ENCODE measurements at places on chromosomes 4 and X.

DNA sequence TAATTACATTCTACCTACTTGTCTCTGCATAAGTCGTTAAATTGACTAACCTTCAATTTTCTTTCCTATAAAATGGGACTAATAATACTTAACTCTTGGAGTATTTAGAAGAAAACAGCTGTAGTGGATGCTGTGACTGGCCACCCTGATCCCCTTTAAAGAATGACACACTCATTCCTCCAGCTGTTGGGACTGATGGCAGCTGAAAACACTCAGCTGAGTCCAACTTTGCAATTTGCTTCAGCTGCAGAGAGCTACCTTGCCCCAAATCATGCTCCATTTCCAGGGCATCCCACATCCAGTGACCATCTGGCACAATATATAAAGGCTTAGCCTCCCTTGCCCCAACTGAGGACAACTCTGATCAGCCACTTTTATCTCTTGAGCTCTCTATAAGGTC, 89.1 kb downstream of the MID1IP1 start:
- no peak overlapping the region for H3K4me3 ChIP-seq
- no peaks in the 10 kb centered on the region for H3K27me3 ChIP-seq
- peaks cover 1% of the 10 kb centered on the region for H3K36me3 ChIP-seq

- H3K36me3 ChIP-seq: no peaks in the 10 kb centered on the region
- H3K27ac ChIP-seq: no peak overlapping the region
- H3K4me3 ChIP-seq: no peak overlapping the region
- DNase-seq: no peak
- no peaks in the 10 kb centered on the region for H3K27me3 ChIP-seq
Observed at GRCh38 chr4:137674066-137674465, 141.8 kb upstream of the PCDH18 start.

GRCh38 chr4:48410812-48411211, 69.5 kb downstream of the SLAIN2 start:
- H3K36me3 ChIP-seq: peaks cover 6% of the 10 kb centered on the region
- no peak overlapping the region for H3K4me3 ChIP-seq
- H3K27me3 ChIP-seq: no peaks in the 10 kb centered on the region
- peak overlapping the region; percentile 9 for H3K27ac ChIP-seq
- DNase-seq: no peak

DNA sequence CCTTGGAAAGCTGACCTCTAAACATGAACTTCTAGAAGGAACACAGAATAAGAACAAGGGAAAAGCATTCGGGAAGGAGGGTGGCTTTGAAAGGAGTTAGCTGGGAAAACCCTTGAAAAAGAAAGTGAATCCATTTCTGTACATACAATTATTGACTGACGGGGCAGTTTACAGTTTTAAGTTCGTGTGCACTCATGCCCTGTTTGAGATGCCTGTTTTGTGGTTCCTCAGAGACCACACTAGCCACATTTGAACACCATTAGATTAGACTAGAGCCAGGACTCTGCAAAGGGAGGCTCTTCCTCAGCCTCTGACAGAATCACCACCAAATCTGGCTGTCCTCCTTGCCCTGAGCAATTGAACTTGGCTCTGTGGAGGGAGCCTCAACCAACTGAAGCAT, 158.3 kb downstream of the PALLD start:
- no peak overlapping the region for H3K4me3 ChIP-seq
- H3K4me1 ChIP-seq: peaks cover 7% of the 10 kb centered on the region
- DNase-seq: no peak
- peaks cover 3% of the 10 kb centered on the region for H3K36me3 ChIP-seq
- H3K27ac ChIP-seq: no peak overlapping the region
- peaks cover 55% of the 10 kb centered on the region for H3K27me3 ChIP-seq

- DNase-seq: no peak
- H3K4me3 ChIP-seq: no peak overlapping the region
- H3K27me3 ChIP-seq: no peaks in the 10 kb centered on the region
- H3K36me3 ChIP-seq: no peaks in the 10 kb centered on the region
Observed at GRCh38 chr4:169963998-169964397, 62.2 kb downstream of the MFAP3L start.

All from central memory CD8-positive, alpha-beta T cell (primary cell).